Stimulated activated CD4-positive, alpha-beta T cell treated with anti-CD3 and anti-CD28 coated beads, Interleukin-1b, Interleukin-23, amount 100 ng/mL, for 1 hour (primary cell): ENCODE measurements at places on chromosomes 4 and X.

DNA sequence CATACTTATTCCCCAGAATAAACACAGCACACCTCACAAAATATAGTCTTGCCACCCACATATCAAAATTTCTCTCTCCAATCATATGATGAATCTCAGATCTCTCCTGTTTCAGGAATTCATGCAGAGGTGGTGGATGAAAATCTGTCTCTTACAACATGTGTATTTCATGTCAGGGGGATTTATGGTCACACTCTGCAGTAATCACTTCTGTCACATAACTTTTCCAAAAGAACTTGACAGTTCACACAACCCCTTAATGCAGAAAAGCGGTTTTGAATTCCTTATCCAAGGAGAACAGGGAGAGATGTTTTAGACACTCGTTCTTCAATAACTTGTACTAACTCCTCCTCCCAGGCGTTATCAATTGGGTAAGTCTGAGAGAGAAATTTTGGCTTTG, 180.5 kb upstream of the ETNPPL start:
- no peak for DNase-seq

DNA sequence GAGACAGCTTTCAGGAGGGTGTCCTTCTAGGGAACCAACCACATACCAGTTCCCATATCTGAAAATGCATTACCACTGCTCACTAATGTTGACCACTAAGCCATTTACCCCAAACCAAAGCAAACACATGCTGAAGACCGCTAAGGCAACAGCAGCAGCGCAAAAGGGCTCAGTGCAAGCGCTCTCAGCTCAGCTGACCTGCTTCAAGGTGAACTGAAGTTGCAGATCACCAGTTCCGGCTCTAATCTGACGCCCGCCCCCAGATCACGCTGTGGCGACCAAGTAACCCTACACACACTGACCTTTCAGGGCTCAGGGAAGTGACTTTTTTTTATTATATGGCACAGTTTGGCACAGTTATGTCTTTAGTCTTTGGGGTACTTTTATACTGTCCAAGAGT, 5.8 kb downstream of the MECP2 start:
- no peak for DNase-seq

DNA sequence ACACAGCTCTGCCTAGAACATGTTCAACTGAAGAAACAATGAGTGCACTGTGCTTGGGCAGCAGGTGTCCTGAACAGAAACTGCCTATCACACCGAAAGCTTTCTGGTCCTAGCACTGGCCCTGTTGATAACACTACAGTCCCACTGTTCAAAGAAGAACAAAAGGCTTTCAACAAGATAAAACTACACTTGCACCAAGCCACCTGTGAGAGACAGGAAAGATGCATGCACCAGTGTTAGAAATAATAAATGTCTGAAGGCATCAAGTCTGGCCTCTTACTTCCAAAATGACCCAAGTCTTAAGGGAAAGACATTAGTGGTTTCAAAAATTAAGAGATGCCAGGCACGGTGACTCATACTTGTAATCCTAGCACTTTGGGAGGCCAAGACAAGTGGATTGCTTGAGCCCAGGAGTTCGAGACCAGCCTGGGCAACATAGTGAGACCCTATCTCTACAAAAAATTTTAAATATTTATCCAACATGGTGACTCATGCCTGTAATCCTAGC, 68.7 kb downstream of the APBB2 start:
- no peak for DNase-seq

- no peak for DNase-seq
Measured at GRCh38 chr4:82578935-82579334, 17.1 kb upstream of the TMEM150C start.
